SW 1271 (cell line): ENCODE measurements at places on chromosomes 6 and 20.

- DNase-seq: no peak
Measured at GRCh38 chr20:5451643-5452210, 135.0 kb upstream of the PROKR2 start.

GRCh38 chr20:16069389-16070010 lies 503.7 kb downstream of the KIF16B start:
- DNase-seq: no peak

DNA sequence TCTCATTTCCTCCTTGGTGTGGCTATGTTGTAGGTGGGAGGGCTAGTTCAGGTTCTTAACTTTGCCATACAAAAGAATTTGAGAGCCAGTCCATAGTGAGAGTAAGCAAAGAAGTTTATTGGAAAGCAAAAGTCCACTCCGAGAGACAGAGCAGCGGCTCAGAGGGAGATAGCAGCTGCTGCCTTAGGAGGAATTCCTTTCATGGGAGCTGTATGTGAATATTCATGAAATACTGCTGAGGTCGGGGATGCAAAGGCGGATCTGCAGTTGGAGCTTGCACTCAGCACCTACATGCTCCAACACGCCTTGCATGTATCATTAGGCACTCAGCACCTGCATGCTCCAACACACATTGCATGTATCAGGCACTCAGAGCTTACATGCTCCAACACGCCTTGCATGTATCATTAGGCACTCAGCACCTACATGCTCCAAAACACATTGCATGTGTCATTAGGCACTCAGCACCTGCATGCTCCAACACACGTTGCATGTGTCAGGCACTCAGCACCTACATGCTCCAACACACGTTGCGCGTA lies 54.9 kb downstream of the CDH4 start:
- DNase-seq: no peak

DNA sequence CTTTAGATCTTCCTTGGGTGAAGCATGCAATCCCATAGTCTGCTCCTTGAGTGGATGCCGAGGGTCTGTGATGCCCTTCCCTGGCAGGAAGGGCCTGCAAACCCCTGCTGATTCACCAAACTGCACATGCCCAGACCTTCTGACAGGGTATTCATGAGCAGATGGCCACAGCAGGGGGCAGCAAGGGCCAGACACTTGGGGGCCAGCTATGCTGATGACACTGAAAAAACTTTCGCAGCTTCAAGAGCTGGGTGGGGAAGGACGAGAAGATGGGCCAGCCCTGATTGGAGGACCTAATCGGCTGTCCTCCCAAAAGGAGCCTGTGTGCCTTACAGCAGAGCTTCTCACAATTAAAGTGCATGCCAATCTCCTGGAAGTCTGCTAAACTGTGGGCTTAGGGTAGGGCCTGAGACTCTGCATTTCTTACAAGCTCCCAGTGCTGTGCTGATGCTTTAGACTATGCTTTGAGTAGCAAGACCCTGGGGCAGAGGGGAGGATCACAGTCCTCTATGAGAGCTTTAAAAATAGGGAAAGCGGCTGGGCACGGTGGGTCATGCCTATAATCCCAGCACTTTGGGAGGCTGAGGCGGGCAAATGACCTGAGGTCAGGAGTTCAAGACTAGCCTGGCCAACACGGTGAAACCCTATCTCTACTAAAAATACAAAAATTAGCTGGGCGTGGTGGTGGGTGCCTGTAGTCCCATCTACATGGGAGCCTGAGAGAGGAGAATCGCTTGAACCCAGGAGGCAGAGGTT lies 15.2 kb upstream of the GDAP1L1 start:
- no peak for DNase-seq

GRCh38 chr20:63093966-63094766 lies 87.4 kb upstream of the BHLHE23 start:
- DNase-seq: no peak

DNA sequence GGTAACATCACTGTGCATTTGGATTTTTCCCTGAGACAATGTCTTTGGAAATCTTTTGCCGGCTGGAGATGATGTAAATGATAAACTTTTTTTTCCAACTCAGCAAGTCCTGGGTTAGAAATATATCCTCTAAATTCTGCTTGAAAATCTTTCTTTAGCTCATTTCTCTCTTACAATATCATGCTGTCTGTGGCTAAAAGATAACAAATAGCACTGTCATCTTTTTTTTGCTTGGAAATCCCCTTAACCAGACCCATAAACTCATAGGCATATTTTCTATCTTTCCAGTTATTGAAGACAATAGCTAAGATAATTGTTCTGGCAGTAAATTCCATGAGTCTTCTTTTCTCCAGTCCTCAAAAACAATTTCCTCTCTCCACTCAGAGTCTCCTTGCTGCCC lies 481.5 kb downstream of the NKAIN2 start:
- DNase-seq: no peak

GRCh38 chr20:46261456-46262253 lies 46.6 kb downstream of the CDH22 start:
- no peak for DNase-seq

DNA sequence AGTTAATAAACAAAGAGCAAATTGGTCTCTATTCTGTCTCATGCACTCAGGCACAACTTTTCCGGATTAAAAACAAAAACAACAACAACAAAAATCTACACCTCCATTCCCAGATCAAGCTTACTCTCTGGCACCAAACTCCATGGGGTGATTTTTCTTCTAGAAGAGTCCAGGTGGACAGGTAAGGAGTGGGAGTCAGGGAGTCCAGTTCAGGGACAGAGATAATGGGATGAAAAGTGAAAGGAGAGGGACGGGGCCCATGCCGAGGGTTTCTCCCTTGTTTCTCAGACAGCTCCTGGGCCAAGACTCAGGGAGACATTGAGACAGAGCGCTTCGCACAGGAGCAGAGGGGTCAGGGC lies 437 bp upstream of the HLA-A start:
- DNase-seq: no peak

- DNase-seq: peak; percentile 6
Measured at GRCh38 chr6:138590796-138591709, 91.8 kb upstream of the NHSL1 start.

DNA sequence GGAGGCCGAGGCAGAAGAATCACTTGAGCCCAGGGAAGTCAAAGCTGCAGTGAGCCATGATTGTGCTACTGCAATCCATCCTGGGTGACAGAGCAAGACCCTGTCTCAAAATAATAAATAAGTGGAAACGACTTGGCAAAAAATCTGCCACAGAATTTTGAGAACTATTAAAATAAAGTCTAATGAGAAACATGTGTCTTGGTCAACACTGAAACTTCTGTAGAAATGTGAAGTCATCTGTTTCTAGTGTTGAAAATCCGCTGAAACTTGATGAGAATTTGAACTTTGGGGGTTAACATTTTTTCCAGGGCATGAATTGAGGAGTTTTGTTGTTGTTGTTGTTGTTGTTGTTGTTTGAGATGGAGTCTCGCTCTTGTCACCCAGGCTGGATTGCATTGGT lies 29.0 kb upstream of the BCLAF1 start:
- no peak for DNase-seq

DNA sequence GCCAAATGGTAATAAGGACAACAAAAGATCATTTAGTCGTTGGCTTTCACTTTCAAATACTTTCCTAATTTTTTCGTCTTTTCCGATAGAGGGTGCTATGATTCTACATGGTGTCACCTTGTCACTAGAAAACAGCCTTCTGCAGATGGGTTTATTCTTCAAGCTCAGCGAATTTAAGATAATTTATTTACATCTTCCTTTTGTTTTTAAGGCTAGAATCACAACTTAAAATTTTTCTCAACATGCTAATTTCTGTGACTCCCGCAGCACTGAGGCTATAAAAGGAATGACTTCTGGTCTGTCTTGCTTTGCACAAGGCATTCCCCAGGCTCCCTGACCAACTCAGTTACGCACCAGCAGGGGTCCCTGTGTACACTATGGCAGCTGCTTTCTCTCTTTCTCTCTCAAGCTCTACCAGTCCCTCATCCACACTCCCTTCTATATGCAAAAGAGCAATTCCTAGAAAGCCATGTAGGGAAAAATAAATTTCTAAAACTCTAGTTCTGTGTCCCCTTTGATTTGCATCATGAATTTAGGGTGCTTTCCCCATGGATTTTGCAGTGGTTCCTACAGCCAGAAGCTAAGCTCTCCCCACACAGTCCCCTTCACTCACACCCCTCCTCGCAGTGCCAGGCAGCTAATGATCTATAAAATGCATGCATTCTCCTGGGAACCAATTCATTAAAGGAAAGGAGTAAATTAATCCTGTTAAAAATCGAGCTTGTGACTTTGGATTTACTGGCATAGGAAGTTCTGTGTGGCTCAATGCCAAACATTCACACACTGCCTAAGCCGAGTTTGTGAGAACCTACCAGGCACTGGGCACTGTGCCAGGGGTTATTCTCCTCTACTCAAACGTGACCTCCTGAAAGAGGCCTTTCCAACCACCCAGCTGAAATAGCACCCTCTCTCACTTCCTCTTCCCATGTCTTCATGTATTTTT lies 74.5 kb downstream of the DCDC2 start:
- DNase-seq: peak; percentile 37

DNA sequence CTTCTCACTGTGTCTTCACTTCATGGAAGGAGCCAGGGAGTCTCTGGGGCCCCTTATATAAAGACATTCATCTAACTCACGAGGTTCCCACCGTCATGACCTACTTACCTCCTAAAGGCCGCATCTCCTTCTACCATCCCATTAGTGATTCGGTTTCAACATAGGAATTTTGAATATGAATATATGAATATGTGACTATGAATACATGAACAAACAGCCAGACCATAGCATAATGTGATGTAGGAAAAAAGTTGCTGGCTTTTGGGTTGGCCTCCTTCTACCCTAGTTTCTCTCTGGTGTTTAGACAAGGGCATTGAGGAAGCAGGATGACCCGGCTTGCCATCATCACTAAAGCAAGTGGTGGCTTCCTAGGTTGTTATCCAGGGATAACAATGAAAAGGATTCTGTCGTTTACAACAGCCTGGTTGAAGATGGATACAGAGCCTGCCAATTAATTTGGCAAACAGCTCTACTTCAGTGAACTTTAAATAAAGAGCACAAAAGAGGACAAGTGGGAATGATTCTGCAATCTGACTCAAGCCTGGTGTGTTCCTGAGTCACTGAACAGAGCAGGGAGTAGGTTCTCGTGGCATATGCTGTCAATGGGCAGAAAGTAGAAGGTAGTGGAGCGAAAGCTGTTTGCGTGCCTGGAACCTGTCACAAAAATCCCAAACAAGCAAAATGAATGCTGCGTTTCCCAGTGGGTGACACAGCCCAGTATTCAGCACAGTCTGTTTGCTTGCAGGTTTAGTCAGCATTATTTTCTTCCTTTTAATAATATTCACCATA lies 44.0 kb upstream of the DOK5 start:
- DNase-seq: no peak

DNA sequence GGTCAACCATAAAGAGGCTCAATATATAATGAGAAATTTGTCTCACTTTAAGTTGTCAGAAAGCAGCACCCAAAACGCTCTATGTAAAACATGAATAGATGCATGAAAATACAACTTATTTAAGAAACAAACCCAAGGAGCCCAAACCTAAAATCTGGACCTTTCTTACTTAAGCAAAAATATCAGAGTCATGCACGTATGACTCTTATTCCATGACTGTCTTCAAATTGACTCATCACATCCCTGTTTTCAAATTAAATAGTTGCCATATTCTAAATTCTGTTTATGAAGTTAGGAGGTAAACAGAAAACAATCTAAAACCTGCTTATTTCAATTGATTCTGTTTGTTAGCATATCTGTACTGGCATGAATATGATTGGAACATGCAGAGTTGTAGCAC lies 42.1 kb downstream of the ANKRD6 start:
- no peak for DNase-seq

DNA sequence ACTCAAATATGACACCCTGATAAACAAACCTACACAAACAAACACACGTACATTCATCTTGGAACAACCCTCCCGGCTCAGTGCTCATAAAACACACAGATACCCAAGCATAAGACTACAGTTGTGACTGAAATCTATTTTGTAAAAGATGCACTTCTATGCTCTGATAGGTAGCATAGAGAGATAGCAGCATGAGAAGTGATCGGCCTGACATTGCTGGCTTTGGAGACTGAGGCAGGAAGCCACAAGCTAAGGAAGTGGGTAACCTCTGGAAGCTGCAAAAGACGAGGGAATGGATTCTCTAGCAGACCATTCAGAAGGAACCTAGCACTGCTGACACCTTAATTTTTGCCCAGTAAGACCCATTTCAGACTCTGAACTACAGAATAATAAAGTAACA lies 1.6 kb upstream of the RNF39 start:
- no peak for DNase-seq

DNA sequence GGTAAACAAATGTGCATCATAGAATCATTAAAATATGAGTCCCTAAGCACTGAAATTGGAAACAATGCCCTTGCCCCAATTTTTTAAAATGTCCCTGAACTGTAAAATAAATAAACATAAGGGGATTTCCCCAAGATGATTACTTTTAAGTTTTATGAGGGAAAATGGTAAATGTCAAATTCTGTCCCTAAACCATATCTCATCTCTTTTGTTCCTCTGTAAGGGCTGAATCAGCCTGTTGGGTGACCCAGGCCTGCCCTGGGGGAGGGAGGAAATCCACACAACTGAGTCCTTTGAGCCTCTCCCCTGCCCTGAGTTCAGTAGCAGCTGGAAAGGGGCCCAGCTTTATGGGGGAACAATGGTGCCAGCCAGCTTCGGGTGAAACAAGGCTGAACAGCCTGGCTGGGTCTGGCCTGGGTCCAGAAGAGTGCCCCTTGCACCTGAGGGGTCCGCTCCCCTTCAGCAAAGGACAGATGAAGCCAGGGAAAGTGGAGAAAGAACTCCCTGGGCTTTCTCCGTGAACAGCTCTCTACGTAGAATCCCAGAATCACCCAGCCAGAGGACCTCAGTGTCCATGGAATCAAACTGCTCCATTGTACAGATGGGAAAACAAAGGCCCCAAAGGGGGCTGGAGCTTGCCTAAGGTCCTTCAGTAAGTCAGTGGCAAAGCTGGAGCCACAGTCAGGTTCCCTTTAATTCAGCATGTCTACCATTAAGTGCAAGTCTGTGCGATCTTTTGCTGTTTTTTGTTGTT lies 28.2 kb upstream of the ITCH start:
- no peak for DNase-seq
